Cardiac septum (tissue), 1 donor: ENCODE measurements at places on chromosomes 6 and 20.

GRCh38 chr20:1866834-1867233 lies 28.4 kb upstream of the SIRPA start:
- DNase-seq, result no peak

DNA sequence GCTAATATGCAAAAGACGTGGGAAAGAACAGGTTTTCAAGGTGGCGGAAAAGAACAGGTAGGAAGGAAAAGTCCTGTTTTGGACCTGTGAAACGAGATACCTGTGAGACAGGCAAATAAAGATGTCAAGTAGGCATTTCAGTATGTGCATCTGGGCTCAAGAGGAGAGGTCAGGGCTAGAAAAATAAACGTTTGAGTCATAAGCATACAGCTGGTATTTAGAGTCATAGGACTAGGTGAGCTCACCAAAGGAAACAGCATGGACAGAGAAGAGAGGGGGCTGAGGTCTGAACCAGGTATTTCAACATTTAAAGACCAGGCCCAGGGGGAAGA lies 14.9 kb downstream of the MTFR2 start:
- no peak for DNase-seq

GRCh38 chr20:19976595-19977372 lies 40.4 kb upstream of the NAA20 start:
- DNase-seq, result no peak

DNA sequence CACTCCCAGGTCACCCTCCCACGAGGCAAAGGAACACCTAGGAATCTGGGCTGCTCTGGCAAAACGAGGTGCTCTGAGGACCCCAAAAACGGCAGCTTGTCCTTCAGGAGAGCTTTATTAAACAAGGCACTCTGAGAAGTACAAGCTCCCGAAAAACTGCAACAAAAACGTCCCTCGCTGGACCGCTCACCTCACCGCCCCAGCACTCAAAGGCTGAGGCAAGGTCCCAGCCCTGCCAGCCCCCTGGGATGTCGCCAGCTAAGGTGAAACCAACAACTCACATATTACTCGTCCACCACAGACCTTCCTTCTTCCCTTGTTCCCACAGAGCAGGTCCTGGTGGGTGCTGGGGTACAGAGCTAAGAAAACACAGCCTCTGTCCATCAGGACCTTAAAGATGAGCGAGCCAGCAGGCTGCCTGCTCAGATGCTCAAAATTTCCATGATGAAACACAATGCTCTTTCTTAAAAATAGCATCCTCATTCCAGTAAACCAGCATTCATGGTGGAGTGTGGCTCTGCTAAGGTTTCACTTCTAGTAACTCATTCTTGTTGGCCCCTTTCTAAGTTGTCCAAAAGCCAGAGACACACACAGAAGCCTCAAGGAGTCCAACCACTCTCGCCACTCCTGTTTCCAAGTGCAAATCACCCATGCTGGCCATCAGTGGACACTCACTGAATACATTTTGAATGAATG lies 35.9 kb downstream of the ATP9A start:
- DNase-seq, result no peak

DNA sequence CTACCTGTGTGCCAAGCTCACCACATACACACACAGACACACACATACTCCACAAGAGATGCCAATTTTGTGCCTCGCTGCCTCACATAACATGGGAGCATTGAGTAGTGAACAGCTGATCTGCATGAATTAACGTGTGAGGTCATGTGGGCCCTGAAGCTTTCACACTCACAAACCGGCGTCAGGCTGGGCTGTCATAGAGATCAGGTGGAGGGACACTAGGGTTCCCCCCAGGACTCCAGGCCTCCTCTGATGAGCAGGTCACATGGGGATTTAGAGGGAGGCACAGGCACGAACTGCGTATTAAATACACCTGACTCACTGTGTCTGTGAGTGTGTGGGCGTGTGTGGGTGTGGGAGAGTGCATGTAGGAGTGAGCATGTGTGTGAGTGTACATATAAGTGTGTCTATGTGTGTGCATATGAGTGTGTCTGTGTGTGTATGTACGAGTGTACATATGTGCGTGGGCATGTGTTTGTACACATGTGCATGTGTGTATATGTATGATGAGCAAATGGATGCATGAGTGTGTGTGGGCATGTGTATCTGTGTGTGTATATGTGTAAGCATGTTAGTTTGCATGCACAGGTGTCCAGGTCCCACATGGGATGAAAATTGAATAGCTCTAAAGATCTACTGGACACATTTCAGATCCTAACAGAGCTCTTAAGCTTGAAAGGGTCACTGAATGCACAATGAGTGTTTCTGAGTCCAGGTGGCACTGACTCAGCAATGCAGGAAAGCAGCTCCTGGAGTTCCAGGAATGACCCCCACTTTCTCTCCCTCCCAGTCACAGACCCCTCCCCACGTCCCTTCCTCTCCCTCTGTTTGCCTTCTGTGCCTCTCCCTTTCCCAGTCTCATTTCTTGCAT lies 336.6 kb downstream of the PREX1 start:
- DNase-seq, result no peak

DNA sequence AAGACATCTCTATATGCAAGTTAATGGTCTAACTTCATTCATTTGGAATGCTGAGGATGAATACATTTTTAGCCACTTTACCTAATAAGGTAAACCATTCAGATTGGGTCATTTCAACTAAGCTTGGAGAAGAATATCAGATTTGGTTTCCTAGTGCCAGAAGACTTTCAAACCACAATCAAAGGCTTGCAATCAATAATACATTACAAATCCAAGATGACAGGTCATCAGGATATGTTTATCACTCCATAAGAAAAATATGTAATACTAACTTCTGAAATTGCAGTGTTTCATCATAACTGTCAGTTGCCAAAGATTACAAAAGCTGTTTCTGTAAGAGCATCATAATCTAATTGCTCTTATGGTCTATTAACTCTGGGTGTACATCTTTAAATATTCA lies 654.0 kb downstream of the COL12A1 start:
- DNase-seq, result no peak

- DNase-seq, result peak; percentile 41
These were observed 24.0 kb downstream of the RRBP1 start for GRCh38 chr20:17657898-17658647.

DNA sequence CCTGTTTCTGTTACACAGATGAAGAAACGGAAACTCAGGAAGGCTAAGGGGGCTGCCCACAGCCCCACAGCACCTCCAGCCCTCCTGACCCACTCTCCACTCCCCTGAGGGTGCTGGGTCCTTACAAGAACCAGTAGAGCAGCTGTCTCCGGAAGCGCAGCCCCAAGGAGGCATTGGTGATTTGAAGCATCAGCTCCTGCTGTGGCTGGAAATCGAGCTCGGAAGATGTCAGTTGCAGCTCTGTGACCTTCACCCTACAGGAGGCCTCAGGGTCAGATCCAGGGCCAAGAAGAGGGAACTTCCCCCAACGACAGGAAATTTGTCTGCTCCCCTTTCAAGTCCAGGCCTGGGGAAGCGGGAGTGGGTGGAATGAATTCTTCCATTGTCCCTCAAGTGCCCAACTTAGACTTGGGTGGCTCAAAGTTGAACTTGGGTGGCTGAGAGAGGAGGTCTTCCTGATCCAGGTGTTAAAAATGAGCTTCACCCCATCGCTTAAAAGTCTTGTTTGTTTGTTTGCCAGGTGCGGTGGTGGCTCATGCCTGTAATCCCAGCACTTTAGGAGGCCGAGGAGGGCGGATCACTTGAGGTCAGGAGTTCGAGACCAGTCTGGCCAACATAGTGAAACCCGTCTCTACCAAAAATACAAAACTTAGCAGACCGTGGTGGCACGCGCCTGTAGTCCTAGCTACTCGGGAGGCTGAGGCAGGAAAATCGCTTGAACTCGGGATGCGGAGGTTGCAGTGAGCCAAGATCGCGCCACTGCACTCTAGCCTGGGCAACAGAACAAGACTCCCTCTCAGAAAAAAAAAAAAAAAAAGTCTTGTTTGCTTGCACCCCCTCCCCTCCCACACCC lies 1.9 kb downstream of the PLTP start:
- no peak for DNase-seq

DNA sequence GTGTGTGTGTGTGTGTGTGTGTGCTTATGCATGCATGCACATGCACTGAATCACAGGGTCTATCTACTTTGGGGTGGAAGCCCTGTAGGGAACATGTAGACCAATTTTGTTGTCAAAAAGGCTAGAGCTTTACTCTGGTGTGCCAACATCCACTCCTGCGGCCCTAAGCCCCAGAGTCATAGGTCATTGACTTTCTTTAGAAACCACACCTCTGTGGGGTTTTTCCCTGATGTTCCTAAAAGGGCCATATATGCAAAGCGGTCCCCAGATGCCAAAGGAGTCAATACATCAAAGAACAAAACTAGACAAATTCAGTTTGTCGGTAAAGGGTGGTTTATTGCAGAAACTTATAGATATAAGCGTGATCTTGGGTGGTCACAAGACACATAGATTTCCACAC lies 29.8 kb upstream of the SLC2A12 start:
- no peak for DNase-seq

DNA sequence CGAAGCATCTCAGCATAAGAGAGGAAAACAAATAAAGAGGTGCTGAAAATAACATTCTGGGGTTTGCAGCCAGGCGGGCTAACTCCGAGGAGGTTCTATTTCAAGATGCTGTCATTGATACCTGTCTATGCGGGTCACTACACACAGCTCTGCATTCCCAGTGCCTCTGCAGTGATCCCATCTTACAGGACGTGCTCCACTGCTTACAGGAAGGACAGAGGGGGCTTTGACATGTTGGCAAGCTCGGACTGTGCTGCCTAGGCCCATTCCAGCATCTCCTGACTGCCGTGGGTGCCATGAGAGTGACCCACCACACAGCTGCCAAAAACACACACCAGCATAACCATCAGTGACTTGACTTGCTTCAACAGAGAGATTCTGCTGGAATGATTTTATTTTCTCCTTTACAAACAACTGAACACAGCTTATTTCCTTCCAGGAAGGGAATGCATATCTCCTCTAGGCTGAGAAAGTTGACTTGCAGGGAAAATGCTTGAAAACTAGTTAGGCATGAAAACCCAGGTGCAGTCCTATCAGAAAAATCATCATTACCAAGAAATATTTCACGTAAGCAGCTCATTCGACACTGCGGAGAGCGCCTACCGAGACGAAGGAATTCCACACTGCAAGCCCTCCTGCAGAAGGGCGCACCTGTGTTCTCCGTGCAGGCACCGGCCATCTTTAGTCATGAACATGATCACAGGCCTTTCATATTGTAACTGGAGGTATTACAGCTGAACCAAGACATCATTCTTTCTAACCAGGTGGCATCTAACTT lies 62.5 kb downstream of the RAMACL start:
- no peak for DNase-seq

DNA sequence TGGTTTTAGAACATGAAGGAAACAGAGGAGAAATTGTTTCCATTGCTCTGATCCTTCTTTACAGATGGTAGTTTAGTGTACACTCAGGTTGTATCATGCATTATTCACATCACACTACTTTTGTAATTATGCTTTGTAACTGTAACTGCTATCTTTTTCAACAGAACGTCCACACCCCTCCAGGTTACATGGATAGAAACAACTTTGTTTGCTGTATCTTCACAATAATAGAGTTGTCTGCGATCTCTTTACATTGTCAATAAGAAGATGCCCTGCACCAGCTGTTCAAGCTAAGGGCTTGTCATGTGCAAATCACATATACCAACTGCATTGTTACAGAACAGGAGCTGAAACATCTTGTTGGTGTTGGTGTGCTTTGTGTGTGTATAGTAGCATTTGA lies 67.9 kb upstream of the MAP7 start:
- no peak for DNase-seq

DNA sequence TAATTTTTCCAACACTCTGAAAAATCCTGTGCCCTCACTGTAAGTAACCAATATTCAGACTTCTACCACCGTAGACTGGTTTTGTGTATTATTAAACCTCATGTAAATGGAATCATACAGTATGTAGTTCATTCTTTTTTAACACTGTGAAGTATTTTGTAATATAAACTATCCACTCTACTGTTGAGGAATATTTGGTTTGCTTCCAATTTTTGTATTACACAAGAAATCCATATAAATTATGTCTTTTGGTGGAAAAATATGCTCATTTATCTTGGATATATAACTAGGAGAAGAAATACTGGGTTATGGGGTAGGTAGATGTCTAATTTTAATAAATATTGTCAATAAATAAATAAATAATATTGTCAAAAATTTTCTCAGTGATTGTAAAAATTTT lies 116.8 kb downstream of the CHD6 start:
- no peak for DNase-seq

- DNase-seq, result no peak
These were observed 24.5 kb downstream of the CHMP4B start for GRCh38 chr20:33835615-33836172.

- no peak for DNase-seq
These were observed 324.7 kb upstream of the CNR1 start for GRCh38 chr6:88490908-88491264.

- no peak for DNase-seq
These were observed 81.0 kb downstream of the EDN1 start for GRCh38 chr6:12371151-12371550.

- no peak for DNase-seq
These were observed 32.5 kb downstream of the ANKEF1 start for GRCh38 chr20:10067321-10067720.

DNA sequence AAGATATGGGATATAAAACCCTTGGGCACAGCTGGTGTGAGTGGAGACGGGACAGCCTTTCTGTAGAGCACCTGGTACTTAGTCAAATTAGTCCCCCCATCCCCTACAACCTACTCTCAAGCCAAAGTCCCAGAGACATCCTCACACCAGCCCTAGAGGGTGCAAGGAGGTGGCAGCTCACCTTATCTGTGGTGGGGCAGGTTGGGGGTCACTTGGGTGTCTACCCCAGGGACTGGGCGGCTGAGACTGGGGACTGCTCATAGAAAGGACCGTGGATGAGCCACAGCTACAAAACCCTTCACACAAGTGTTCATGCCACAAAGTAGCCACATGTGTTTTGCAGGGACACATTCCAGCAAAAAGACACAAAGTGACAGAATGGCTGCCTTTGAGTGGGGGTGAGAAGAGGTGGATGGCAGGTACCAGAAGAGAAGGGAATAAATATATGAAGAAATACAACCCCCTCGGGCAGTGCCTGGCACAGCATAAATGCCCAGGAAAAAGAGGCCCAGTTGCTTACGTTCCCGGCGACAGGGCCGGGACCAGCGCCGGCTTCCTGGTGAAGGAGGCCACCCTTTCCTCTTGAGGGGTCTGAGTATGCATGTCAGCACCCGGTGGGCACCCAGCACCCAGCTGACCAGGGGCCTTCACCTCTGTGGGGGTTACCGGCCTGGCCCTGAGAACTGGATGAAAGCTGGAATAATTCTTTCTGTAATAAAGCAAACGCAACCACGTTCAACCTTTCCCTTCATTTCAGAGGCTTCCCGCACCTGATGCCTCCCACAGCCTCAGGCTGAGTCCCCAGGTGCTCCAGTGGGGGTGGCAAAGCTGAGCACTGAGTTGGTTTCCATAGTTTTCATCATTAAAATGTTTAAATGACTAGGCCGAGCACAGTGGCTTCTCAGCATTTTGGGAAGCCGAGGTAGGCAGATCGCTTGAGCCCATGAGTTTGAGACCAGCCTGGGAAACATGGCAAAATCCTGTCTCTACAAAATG lies 14.4 kb upstream of the CEBPB start:
- DNase-seq, result no peak

GRCh38 chr6:39490108-39490507 lies 167.6 kb upstream of the KCNK16 start:
- no peak for DNase-seq

GRCh38 chr6:27541933-27542297 lies 69.0 kb upstream of the ZNF184 start:
- DNase-seq, result no peak

- DNase-seq, result no peak
These were observed 203.3 kb downstream of the BCAS1 start for GRCh38 chr20:53866794-53867740.

- no peak for DNase-seq
These were observed 17.1 kb downstream of the NPEPL1 start for GRCh38 chr20:58709703-58710039.

- DNase-seq, result no peak
These were observed 470.5 kb upstream of the NRSN1 start for GRCh38 chr6:23655525-23655924.
